ENCODE measurements at places on chromosomes 7 and 10.
A peak's percentile ranks its signal among the peaks of the same experiment; 100 is the strongest.

DNA sequence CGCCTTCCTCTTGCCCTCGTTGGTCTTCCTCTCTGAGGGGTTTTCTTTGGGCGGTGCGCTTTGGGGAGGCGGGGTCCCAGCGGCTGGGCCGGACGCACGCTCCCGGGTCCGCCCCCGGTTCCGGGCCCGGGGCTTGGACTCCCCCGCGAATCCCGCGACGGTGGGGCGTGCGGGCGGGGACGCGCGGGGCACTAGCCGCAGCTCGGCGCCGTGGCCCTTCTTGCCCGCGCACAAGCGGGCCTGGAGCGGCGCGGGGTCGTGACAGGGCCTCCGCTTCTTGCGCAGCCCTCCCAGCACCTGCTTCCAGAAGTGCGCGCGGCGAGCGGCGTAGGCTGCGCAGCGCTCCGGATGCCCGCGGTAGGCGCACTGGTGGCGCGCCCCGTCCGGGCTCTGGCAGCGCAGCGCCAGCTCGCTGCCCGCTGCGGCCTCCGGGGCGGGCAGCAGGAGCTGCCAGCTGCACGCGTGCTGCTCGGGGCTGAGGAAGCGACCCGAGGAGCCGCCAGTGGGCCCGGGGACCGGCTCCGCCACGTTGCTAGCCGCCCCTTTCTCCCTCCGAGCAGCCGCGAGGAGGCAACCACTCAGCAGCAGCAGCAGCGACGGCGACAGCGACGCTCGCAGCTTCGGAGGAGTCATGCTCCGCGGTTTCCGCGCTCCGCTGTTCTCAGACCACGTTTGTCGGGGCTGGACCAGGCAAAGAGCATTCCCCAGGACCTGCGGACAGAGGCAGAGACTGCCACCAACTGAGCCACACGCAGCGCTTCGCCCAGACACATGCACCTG, 759 bp downstream of the FGFBP3 start:
- peak; percentile 15 for DNase-seq

DNA sequence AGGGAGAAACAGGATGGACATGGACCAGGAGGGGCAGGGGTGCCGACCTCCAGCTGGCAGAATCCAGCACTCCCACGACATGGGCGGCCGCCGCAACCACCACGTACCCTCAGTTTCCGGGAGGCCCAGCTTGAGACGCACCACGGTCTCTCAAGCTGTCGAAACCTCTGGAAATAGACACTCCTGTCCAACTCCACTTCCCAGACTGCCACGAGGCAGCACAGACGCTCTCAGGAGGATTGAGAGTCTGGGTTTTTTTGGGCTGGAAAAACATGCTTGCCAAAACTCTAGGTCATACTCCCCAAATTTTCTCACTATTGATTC, 37.9 kb upstream of the PDGFA start:
- no peak for DNase-seq

GRCh38 chr10:79454259-79454658, 8.8 kb upstream of the ZCCHC24 start:
- DNase-seq, result no peak

DNA sequence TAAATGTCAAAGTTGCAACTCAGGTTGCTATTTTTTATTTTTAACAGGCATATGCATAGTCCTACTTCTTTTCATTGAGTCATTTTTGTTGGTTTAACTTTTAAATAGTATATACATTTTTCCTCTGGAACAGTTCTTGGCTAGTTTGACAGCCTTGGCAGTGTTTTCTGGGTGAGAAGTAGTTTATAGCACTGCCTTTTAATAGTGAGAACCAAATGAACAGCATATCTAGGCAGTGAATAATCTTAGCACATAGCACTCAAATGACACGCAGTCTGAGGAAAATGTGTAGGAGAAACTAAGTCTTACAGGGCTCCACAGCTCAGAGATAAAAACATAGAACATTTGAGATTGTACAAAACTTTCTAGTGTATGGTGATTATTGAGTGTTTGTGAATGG, 265.5 kb upstream of the POT1 start:
- DNase-seq, result no peak

GRCh38 chr10:104413528-104413927, 59.9 kb downstream of the CFAP58 start:
- DNase-seq, result no peak

DNA sequence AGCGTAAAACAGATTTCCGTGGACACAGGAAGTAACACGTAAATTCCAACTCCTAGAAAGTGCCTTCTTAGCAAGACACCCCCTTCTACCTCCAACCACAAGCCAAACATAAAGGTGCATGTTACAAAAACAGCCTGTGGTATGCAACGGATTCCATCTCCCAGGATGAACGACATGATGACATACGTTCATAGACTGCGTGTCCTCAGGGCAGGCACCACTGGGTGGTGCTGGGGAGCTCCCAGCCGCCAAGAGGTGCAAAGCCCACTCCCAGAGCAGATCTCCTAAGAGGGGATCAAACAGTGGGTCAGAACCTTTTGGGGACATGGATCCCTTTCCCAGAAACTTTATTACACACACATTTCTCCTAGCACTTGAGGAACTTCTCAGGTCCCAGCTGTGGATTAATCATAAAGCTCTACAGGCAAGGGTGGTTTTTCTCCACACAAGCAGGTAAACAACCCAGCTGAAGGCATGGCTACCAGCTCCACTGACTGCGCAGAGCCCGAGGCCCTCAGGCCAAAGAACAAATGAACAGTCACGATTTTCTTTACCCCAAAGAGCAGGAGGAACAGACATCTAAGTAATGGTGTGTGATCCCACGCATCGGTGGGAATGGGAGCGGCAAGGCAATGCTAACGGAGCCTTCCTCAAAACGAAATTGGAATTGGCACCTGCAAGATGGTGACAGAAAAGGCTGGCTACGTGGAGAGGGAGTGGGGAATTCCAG, 13.8 kb downstream of the PSAP start:
- DNase-seq, result no peak
